Stimulated activated CD4-positive, alpha-beta T cell treated with anti-CD3 and anti-CD28 coated beads, Interleukin-4, amount 100 ng/mL, for 48 hours (primary cell): ENCODE measurements at places on chromosomes 1 and 21.

GRCh38 chr1:224433701-224434672, 610 bp downstream of the WDR26 start:
- DNase-seq = peak; percentile 15

- DNase-seq = no peak
Observed at GRCh38 chr21:37032877-37033471, 26.5 kb downstream of the RIPPLY3 start.

- no peak for DNase-seq
Observed at GRCh38 chr1:19169642-19170041, 40.4 kb downstream of the UBR4 start.

DNA sequence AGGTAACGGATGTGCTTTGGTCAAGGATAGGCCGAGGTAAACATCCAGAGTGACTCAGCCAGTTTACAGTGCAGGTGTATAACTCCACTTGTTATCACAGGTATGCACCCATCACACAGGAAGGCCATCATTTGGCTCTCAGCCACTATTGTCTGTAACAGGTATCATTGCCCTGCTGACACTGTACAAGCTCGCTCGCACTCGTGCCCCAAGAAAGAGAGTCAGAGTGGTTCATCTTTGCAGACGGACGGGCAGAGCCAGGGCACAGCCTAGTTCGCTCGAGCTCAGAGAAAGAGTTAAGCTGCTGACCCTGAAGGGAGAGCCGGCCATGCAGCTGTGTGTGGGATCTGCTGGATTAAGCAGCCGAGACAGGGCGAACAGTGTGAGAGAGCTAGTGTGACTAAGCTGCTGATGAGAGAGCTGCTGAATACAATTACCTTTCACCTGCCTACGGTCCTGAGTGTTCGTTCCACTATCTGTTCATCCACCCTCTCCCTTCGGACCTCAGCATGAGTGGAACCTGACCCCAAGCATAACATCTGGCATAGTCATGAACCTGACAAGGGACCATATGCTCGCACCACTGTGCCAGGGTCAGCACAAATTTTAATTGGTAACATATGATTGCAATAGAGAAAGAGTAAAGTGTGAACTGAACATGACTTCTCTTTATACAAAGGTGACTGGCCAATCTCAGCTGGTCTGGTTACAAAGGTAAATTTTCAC, 27.0 kb upstream of the LYPD8 start:
- no peak for DNase-seq

DNA sequence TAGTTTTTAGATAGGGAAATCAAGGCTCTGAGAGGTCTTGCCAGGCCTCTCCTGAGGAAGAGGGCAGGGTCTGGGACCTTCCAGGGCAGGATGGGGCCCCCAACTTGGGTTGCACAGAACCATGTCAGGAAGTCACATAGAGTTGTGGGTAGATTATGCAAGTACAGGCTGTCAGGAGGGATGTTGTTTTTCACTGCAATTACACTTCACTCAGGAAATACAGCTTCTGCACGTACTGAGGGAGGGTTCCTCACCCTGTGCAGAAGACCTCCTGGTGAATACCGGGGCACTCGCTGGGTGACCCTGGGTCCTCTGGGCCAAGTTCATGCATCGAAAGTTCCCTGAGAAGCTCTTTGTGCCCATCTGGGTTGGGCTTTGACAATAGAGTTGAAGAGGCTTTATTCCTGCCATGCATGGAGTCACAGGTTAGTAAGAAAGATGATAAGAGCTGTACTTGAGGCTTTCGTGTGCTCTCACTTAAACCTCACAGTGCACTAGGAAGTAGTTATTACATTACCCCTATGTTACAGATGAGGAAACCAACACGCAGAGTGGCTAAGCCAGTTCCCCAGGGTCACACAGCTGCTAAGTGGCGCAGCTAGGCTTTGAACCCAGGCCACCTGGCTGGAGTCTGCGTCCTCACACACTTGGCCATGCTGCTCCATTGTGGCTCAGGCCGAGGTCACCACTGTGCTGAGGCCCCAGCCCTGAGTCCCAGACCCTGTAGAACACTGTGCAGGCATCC, 16.2 kb upstream of the TNFRSF1B start:
- no peak for DNase-seq

DNA sequence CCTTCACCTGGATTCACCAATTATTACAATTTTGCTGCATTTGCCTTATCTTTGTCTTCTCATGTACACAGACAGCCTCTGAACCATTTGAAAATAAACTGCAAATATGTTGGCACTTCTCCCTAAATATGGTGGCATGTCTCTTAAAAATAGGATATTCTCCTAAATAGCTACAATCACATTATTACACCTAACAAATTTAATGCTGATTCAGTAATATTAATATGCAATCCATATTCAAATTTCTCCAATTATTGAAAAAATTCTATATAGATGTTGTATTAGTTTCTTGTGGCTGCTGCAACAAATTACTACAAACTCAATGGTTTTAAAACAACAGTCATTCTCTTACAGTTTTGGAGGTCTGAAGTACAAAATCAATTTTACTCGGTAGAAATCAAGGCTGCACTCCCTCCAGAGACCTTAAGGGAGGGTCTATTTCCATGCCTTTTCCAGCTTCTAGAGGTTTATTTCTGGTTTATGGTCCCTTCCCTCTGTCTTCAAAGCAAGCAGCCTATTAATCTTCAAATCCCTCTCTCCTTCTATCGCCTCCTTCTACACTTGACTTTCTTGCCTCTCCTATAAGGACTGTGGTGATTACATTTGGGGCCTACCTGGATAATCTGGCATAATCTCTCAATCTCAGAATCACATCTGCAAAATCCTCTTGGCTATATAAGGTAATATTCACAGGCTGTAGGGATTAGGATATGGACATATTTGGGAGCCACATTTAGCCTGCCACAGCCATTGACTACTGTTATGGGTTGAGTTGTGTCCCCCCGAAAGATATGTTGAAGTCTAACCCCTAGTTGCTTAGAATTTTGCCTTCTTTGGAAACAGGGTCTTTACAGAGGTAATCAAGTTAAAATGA, 52.5 kb upstream of the BOLA1 start:
- DNase-seq = no peak

- DNase-seq = no peak
Observed at GRCh38 chr1:109944541-109944940, 33.9 kb downstream of the CSF1 start.

- DNase-seq = no peak
Observed at GRCh38 chr21:32322103-32322502, 23.4 kb downstream of the MRAP start.

GRCh38 chr1:91555821-91556531, 55.3 kb downstream of the CDC7 start:
- peak; percentile 50 for DNase-seq

- DNase-seq = no peak
Observed at GRCh38 chr1:239817276-239817675, 274.4 kb upstream of the FMN2 start.

DNA sequence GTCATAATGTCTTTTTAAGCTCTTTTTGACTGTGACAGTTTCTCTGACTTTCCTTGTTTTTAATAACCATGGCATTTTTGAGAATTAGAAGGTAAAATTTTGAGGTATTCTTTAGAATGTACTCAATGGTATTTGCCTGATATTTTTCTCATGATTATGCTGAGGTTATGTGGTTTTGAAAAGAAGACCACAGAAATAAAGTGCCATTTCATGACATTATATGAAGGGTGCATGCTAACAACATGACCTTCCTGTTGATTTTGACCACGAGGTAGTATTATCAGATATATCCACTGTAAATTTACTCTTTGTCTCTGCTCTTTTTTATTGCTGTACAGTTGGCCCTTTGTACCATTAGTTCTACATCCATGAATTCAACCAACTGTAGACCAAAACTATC, 1418.5 kb downstream of the PLA2G4A start:
- no peak for DNase-seq

GRCh38 chr1:58895559-58896145, 111.8 kb upstream of the JUN start:
- no peak for DNase-seq

DNA sequence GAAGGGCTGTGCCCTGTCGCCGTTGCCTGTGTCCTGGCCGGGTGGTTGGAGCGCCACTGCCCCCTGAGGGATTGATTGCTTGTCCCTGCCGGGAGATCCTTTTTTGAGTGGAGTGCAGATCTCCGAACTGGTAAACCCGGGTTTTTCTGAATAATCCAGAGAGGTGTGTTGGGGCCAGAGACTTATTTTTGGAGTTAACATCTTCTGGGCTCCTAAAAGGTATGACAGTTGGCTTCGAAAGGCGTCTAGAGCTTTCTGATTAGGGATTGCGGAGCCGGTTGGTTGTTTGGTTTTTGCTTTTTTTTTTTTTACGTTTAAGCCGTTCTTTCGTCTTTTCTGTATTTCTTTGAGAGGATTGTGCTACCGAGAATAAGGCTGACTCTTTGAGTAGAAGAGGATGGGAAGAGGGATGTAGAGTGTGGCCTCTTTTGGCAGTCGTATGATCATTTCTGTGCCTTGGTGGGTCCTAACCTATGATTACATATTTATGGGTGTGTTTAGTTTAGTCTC, 756 bp downstream of the RLF start:
- DNase-seq = no peak

GRCh38 chr1:110440877-110441276, 10.1 kb upstream of the PROK1 start:
- DNase-seq = no peak
